ENCODE measurements at places on chromosomes 16 and 17.

GRCh38 chr17:16044487-16044886 lies 44.9 kb downstream of the TTC19 start:
- DNase-seq: no peak

- DNase-seq: no peak
Measured at GRCh38 chr17:47119746-47120520, 69.2 kb downstream of the CDC27 start.

GRCh38 chr16:89037261-89038152 lies 56.1 kb upstream of the ACSF3 start:
- DNase-seq: no peak

DNA sequence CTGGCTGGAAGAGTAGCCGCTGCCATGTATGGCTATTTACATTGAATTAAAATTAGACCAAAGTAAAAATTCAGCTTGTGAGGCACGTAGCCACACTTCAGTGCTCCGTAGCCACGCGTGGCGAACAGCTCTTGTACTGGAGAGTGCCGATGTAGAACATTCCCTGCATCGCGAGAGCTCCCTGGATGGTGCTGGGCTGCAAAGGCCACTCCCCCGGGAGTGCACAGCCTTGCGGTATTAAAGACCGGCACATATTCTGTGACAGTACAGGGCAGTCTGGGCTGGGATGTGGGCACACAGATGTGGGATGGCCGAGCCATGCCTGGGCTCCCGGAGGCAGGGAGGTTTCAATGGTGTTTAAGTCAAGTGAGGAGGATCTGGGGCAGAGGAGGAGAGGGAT lies 102.2 kb downstream of the CMIP start:
- DNase-seq: no peak

GRCh38 chr17:78357177-78357586 lies 2.7 kb downstream of the SOCS3 start:
- DNase-seq: no peak

- DNase-seq: no peak
Measured at GRCh38 chr17:61583242-61583641, 7.8 kb downstream of the NACA2 start.
